CD4-positive, alpha-beta T cell treated with Interleukin-21 for 1 hour (primary cell): ENCODE measurements at places on chromosomes 2 and 18.

DNA sequence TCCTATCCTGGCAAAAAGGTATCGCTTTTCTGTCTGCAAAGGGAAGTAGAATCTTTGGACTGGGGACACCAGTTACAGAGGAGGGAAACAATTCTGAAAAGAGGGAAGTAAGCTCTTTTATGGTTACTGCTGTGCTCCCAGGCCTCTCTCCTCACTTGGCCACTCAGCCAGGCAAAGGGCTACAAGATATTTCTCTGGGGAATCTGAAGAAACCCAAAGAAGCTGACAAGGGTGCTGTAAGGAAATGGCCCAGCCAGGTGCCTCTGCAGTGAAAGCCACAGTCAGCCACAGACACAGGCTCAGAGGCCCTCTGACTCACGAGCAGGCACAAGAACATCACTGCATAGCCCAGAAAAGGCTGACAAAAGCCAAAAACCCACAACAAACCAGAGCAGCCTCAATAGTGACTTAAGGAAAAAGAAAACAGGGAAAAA lies 5.8 kb downstream of the HDLBP start:
- DNase-seq: peak; percentile 65

GRCh38 chr2:221926327-221926726 lies 354.2 kb upstream of the EPHA4 start:
- no peak for DNase-seq

- DNase-seq: no peak
Measured at GRCh38 chr2:28357948-28358667, 34.5 kb upstream of the FOSL2 start.

DNA sequence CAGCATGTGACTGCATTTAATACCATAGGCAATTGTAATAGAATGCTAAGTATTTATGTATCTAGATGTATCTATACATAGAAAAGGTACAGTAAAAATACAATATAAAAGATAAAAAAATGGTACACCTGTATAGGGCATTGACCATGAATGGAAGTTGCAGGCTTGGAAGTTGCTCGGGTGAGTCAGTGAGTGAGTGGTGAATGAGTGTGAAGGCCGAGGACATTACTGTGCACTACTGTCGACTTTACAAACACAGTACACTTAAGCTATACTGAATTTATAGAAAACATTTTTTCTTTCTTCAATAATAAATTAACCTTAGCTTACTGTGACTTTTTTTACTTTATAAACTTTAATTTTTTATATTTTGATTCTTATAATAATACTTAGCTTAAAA lies 8.9 kb downstream of the DIS3L2 start:
- DNase-seq: no peak

GRCh38 chr2:12705230-12705629 lies 11.5 kb upstream of the TRIB2 start:
- DNase-seq: no peak

- DNase-seq: no peak
Measured at GRCh38 chr2:23330214-23330613, 54.8 kb upstream of the KLHL29 start.

- DNase-seq: no peak
Measured at GRCh38 chr18:73884868-73885267, 262.8 kb downstream of the FBXO15 start.

- DNase-seq: peak; percentile 17
Measured at GRCh38 chr2:43220760-43221123, 5.7 kb downstream of the ZFP36L2 start.

- no peak for DNase-seq
Measured at GRCh38 chr2:103423100-103423499, 661.3 kb downstream of the TMEM182 start.

DNA sequence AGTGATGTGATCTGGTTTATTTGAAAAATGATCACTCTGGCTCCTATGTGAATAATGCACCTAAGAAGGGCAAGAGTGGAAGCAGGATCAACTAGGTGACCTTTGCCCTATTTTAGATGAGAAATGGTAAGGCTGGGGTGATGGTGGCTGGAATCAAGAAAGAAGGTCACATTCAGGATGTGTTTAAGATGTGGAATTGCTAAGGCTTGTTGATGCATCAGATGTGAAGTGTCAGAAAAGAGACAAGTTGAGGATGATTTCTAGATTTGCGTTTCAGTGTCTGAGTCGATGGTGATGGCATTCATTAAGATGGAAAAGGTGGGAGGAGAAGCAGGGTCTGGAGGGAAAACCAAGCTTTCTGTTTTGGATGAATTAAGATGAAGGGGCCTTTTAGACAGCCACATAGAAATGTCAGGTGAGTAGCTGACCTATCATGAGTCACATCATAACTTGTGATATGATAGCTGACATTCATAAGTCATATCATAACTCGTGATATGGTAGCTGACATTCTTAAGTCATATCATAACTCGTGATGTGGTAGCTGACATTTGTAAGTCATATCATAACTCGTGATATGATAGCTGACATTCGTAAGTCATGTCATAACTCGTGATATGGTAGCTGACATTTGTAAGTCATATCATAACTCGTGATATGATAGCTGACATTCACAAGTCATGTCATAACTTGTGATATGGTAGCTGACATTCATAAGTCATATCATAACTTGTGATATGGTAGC lies 101.2 kb upstream of the SEC11C start:
- no peak for DNase-seq

- DNase-seq: no peak
Measured at GRCh38 chr2:58769864-58770234, 528.7 kb upstream of the FANCL start.

DNA sequence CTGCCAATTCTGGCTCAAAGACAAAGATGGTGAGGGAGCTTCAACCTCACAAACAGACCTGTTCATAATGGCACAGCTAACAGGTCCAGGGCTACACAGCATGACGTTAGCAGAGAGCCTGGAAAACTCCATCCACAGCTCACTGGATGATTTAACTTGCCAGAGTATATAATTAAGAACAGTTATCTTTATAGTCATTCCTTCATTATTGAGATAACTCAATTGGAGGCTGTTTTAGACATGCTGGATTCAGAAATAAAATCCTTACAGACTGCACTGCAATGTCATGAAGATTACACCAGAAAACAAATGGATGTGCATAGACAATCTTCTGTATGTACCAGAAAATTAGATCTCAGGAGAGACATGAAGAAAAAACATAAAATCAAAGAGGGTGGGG lies 55.1 kb upstream of the LYPD1 start:
- DNase-seq: no peak

GRCh38 chr18:22932885-22933205 lies 283 bp upstream of the RBBP8 start:
- DNase-seq: no peak
